ENCODE measurements at places on chromosomes 11 and 22. TPM values are rescaled to one million over a fixed set of nuclear protein-coding genes. Genes with fewer than 3 reads are reported as not detected.

GRCh38 chr11:68269414-68270081 lies 2.2 kb downstream of the C11orf24 start:
- H3K4me1 ChIP-seq, result peaks cover 9% of the 10 kb centered on the region
- H3K36me3 ChIP-seq, result no peaks in the 10 kb centered on the region
- H3K27ac ChIP-seq, result peak overlapping the region; percentile 95
- no peaks in the 10 kb centered on the region for H3K27me3 ChIP-seq
- DNase-seq, result peak; percentile 35

Gene DRD4
- not detected for total RNA-seq

DNA sequence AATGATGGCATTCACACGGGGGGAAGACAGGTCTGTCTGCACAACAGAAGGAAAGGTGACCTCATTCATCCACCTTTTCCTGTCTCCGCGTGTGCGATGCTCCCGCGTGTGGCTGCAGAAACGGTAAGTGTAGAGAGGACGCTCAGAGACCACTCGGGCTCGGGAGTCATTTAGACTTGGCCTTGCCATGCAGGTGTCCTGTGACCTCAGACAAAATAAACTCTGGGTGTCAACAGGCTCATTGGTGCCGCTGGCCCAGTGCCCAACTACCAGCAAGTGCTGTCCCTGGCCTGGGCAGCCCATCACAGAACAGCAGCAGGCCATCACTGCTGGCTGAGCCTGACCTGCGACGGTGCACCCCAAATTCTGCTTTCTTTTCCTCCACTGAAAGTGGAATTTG lies 48.1 kb upstream of the ARFGAP3 start:
- peak; percentile 24 for DNase-seq
- H3K27me3 ChIP-seq, result no peaks in the 10 kb centered on the region
- H3K4me1 ChIP-seq, result peaks cover 22% of the 10 kb centered on the region

Gene SHANK2
- 0.51 TPM for total RNA-seq

GRCh38 chr11:134527382-134528243 lies 115.6 kb upstream of the B3GAT1 start:
- H3K27ac ChIP-seq, result no peak overlapping the region
- no peak for DNase-seq
- H3K36me3 ChIP-seq, result no peaks in the 10 kb centered on the region
- H3K27me3 ChIP-seq, result no peaks in the 10 kb centered on the region
- no peaks in the 10 kb centered on the region for H3K4me1 ChIP-seq
- no peak overlapping the region for H3K4me3 ChIP-seq

DNA sequence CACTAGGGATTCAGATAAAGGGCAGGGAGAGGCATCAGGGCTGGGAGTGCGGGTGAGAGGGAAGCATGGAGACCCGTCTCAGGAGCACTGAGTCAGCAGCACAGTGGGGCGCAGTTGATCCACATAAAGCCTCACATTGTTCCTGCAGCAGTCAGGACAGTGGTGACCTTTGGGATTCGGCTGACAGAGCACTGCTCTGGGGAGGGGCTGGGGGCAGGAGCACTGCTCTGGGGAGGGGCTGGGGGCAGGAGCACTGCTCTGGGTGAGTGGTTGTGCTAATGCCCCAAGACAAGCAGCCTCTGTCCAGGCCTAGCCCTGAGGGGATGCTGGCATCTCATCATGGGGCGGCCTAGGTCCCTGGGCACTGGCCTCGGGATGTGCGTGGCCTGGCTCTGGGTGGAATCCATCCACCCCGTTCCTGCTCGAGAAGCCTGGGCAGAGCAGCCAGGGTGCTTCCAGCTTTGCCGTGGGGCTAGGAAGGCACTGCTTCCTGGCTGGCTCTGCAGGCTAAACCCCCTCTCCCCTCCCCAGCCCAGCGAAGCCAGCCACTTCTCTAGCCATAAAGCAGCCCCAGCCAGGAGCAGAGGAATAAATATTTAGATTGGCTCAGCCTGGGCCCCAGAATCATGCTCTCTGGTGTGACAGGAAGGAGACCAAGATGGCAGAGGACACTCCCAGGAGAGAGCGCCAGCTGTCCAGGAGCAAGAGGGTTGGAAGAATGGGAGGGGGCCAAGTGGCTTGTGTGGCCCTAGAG lies 7.3 kb downstream of the OAF start:
- peaks cover 9% of the 10 kb centered on the region for H3K4me1 ChIP-seq
- no peak overlapping the region for H3K4me3 ChIP-seq
- no peaks in the 10 kb centered on the region for H3K27me3 ChIP-seq
- DNase-seq, result no peak
- no peaks in the 10 kb centered on the region for H3K36me3 ChIP-seq
- H3K27ac ChIP-seq, result peak overlapping the region; percentile 70

GRCh38 chr11:10653946-10654810 lies 39.4 kb downstream of the IRAG1 start:
- no peak overlapping the region for H3K4me3 ChIP-seq
- no peak for DNase-seq
- no peaks in the 10 kb centered on the region for H3K36me3 ChIP-seq

DNA sequence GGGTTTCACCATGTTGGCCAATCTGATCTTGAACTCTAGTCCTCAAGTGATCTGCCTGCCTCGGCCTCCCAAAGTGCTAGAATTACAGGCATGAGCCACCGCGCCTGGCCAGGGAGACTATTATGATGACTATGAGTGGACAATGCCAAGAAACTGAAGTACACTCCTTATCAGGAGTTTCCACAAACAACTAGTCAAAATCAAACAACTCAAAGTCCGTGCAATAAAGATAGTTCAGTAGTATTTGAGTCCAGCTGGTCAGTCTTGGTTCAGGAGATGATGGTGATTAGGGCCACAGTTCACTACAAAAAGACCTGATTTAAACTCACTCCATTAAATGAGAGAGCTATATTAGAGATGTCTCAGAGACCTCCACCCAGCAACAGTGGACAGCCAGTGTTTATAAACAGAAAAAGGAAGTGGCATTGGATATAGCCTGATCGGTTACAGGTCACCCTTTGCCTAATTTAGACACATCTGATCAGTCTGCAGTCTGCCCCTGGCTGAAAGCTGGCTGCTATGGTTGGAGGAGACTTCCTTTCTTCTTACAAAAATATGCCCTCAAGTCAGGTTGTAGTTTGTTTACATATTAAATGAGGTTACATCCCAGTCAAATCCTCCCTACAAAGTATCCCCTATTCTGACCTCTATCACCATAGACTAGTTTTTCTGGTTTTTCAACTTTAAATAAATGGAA lies 17.0 kb downstream of the CD3E start:
- no peaks in the 10 kb centered on the region for H3K27me3 ChIP-seq
- H3K27ac ChIP-seq, result no peak overlapping the region
- no peak for DNase-seq
- H3K4me3 ChIP-seq, result no peak overlapping the region
- H3K36me3 ChIP-seq, result no peaks in the 10 kb centered on the region

Gene C11orf87
- total RNA-seq, result not detected

Data from uterus (tissue), 4 donors.